ENCODE measurements at places on chromosomes 5 and 9. TPM values are rescaled to one million over a fixed set of nuclear protein-coding genes. Genes with fewer than 3 reads are reported as not detected.

DNA sequence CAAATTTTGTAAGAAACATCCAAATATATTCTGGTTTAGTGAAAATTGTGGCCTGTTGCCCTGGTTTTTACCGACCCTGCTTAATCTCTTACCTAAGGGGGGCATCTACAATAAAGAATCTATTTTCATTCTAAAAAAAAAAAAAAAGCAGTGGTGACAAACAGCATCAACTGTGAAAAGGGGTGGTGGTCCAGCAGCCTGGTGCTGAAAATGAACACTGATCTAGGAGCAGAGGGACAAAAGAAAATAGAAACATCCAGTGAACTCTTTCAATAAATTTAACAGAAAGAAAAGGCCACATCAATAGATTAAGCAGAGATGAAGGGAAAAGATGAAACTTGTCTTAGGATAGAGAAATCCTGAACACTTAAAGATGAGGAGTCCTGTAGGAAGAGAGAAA lies 348.7 kb upstream of the GRAMD2B start:
- no peak for DNase-seq

- no peak for DNase-seq
Measured at GRCh38 chr9:90961375-90961774, 159.8 kb downstream of the SYK start.

DNA sequence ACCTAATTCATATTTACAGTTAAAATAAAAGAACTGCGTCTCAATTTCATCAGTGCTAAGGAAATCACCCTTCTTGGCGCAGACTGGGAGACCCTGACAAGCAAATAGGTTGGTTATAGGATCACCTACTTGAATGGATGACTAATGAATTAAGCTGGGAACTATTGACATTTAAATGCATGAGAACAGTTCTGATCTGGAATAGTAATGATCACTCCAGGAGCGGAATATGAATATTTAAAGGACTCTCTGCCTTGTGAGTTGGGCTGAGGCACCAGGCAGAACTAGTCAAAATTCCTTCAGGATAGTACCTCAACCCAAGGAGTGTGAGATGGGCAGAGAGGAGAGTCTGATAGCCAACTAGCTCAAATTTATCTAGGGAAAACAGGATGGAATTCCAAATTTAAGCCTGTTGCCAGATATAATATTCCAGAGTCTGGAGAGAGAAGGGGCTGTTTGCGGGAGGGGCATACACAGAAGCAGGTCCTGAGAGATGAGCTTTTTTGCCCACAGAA lies 364.4 kb downstream of the CSNK1G3 start:
- no peak for DNase-seq

C5orf22 gene
- 19.4 TPM for total RNA-seq
